ENCODE measurements at places on chromosomes 6 and 20. TPM values are rescaled to one million over a fixed set of nuclear protein-coding genes. Genes with fewer than 3 reads are reported as not detected.

DNA sequence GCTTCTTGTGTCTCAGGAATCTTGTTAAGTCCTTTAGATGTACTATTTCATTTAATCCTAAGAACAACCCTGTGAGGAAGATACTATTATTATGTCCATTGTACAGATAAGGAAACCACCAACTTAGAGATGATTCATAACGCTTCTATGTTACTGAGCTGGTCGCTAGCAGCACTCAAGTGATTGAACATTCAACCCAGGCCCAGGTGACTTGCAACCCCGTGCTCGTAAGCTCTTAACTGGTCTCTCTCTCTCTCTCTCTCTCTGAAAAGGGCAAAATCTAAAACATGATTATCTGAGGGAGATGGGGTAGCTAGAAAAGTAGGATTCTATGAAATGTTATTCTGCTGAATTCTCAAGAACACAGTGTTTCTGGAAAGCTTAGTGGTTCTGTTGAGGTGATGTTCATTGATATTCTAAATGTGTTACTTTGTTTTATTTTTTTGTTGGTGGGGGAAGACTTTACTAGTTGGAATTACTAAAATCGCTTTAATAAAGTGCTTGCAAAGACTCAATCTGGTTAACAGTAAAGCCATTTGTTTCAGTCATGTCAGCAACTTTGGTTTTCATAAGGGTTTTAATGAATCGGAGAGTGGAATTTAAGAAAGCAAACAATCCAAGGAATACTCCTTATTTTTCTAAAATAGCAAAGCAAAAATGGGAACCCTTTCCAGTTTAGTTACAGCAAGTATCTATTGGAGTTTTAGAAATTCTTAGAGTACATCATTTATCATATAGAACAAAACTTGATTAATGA, 265.0 kb upstream of the TAB2 start:
- DNase-seq: no peak

GRCh38 chr6:34494973-34495372, 29.1 kb downstream of the PACSIN1 start:
- DNase-seq: no peak

GRCh38 chr6:169254456-169255316, 1.0 kb upstream of the THBS2 start:
- DNase-seq: no peak

- DNase-seq: no peak
Observed at GRCh38 chr20:61628901-61629601, 377.0 kb downstream of the CDH4 start.

DNA sequence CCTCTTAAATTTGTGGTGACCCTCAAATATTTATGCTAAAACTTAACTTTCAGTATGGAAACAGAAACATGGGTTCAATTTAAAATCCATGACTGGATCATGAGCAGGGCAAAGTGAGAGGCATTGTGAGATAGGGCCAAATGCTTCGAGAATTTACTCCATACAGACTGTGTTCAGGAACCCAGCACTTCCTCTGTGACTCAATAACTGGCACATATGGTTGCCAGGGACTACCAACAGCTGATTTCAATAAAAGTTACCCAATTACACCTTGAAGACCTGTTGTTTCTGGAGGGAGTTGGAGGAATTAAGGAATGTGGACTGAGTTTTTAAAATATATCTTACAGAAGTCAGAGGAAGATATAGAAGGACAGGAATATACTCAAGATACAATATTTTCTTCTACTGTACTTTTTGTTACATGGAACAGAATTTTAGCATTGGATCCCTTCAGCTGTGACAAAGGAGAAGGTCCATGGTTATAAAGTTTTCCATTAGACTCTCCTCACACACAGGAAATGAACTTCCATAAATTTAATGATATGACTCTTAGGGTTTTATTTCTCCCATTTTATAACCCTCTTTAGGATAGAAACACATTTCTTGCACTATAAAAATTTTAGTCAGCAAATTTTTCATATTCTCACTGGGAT, 258.5 kb downstream of the KHDC1L start:
- no peak for DNase-seq

DNA sequence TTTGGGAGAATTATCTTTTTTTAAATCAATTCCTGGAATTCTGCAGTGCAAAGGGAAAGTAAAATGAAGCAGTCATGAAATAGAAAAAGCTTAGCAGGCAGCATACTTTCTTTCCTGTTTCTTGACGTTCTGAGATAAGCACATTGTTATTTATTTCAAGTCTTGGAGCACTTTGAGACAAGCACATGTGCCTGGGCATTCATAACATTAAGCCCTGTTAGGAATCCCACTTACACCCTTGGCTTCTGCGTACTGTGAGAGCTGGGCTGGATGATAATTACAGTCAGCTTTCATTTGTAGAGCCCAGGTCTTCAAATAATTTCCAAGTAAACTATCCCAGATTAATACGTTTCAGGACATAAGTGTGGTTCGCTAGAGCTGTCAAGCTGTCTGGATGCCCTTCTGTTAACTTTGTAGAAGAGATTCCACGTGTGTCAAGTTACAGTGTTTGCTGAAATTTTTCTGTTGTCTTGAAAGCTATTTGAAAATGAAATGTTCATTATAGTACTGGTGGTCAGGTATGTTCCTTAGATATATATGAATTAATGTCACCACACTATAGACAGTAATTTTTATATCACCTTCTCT, 8.9 kb downstream of the FARS2 start:
- peak; percentile 67 for DNase-seq

GRCh38 chr6:6277413-6277812, 43.0 kb downstream of the F13A1 start:
- DNase-seq: no peak

DNA sequence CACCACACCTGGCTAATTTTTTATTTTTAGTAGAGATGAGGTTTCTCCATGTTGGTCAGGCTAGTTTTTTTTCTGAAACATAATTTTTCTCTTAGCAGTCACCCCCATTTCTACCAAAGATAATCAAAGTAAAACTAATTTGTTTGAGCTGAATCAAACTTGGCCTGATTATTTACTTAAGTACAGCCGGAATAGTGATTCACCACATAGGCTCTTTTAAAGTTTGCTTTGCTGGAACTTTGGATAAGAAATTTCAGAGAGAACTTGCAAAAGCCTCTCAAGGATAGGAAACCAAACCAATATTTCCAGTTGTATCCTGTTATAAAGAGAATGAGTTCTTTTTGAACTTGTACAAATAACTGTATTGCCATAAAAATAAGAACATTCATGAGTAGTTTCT, 105.0 kb upstream of the SYNCRIP start:
- DNase-seq: no peak

GRCh38 chr6:154138793-154139192, 99.8 kb downstream of the OPRM1 start:
- DNase-seq: no peak

DNA sequence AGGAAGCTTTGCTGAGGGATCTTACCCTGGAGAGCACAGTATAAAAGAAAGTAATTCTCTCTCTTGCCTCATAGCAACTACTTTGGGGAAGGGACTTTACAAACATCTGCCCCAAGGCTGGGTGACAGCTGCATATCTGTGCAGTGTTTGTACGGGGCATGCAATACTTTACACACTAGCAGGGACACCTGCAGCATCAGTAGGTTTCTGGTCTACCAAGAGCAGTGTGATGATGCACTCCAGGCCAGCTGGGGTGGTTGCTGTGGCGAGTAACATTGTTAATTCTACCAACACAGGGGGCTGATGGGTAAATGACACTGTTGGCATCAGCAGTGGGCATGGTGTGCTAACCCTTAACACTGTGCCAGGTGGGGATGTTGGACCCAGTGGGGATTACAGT, 48.0 kb downstream of the ADTRP start:
- DNase-seq: no peak

- DNase-seq: peak; percentile 36
Observed at GRCh38 chr20:41654884-41655283, 36.7 kb upstream of the CHD6 start.

- no peak for DNase-seq
Observed at GRCh38 chr6:152380993-152381898, 255.9 kb downstream of the SYNE1 start.

The ASIP gene
- total RNA-seq: not detected

The OSTM1 gene
- total RNA-seq: 29.5 TPM

The CFB gene
- total RNA-seq: 1.1 TPM
